ENCODE measurements at places on chromosomes 5 and 9.

- no peak for DNase-seq
These were observed 257.7 kb downstream of the TLE1 start for GRCh38 chr9:81431641-81432040.

DNA sequence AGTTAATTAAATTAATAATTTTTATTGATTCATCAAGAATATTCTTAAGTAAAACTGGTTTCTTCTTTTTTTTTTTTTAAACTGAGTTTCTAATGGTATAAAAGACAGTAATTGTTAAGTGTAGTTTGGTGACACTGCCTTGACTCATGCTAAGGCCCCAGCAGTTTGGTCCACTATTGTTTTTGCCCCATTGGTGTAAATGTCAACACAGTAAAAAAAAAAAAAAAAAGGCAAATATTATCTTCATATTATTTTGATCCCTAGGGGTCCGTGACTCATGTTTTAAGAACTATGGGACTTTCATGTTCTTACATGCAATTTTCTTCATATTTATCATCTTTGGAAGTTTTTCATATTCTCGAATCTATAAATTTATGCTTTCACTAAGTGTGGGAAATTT, 29.2 kb upstream of the JAK2 start:
- DNase-seq, result no peak

DNA sequence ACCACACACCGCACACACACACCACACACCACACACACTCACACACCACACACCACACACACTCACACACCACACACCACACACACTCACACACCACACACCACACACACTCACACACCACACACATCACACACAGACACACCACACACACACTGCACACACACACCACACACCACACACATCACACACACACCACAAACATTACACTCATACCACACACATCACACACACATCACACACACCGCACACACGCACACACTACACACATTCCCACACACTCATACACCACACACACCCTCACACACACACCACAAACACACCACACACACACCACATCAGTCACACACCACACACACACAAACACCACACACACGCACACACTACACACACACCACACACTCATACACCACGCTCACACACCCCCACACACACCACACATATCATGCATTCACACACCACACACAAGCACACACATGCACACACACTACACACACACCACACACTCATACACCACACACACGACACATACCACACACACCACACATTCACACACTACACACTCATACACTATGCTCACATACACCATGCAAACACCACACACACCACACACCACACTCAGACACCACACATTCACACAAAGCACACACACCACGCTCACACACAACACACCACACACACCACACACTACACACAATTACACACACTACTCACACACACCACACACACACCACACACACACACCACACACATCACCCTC, 1.1 kb upstream of the UBE2QL1 start:
- no peak for DNase-seq

GRCh38 chr5:127076315-127077129, 3.2 kb upstream of the C5orf63 start:
- no peak for DNase-seq

DNA sequence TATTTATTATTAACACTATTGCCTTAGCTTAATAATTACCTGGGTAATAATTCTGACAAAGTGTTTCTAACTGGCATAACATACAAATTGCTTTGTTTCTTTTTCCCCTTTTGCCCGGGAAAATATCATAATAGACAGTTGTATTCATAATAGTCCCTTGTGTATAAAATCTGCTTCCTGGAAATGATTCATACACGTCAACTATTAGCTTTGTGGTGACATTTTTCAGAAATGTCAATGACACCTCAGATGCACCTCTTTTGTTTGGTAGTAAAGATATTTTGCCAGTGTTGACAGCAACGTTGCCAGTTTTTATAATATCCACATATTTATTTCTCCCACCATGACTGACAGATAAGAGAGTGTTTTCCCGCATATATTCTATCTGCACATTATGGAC, 73.0 kb downstream of the RASEF start:
- DNase-seq, result no peak

- DNase-seq, result no peak
These were observed 257.3 kb downstream of the NR3C1 start for GRCh38 chr5:143146161-143146560.

DNA sequence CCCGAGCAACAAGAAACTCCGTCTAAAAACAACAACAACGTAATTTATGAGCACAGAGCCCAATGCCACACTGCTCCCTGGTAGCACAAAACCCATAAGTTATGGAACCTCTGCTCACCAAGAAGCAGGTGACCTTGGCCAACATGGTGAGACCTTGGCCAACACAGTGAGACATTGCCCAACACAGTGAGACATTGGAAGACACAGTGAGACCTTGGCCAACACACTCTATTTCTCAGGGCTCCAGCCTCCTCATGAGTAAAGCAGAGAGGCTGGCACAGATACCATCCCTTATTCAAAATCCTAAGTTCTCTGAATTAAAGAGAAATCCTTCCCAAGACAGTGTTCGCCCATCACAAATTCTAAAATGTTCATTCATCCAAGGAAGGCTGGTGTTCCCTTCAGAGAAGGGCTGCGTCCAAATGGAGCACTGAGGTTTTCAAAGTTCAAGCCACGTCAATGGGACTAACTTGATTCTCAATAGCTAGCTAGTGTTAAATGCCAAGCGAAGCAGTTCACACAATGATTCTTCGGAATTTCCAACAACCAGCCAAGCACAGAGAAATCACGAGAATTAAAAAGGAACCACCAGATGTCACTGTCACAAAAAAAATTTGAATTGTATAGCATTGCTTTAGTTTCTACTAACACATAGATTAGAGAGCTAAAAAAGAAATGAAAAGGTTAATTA, 29.5 kb downstream of the TTC39B start:
- no peak for DNase-seq
